ELR (cell line): ENCODE measurements at places on chromosomes 3 and 15.

DNA sequence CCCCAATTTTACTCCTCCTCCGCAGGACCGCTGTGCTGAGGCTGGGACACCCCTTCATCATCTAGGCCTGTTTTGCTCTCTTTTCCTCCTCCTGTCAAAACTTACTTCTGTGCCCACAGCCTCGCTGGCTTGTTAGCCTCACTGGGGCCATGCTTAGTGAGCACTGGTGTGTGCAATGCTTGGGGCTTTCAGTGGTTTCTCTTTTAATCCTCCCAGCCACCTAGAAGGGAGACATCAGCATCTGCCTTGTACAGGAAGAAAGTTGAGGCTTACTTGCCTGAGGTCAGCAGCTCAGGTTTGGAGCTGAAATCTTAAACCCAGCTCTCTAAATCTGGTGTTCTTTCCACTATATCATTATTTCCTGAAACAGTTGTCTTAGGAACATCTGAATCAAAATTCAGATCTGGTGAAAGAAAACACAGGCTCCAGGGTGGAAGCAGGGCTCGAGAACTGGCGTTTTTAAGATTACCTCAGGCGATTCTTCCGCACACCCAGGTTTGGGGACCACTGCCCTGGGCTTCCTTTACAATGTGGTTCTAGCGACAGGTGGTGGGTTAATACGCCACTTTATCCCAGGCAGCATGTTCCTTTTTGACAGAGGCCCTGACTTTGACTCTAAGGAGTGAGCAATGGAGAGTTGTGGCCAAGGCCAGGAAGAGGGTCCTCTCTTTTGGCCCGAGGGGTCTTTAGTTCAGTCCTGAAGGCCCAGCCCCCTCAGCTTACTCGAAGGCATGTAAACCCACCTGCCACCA is 3.8 kb downstream of the THSD4 start:
- DNase-seq = no peak

- DNase-seq = no peak
Observed at GRCh38 chr3:134638385-134639030, 12.3 kb downstream of the KY start.

DNA sequence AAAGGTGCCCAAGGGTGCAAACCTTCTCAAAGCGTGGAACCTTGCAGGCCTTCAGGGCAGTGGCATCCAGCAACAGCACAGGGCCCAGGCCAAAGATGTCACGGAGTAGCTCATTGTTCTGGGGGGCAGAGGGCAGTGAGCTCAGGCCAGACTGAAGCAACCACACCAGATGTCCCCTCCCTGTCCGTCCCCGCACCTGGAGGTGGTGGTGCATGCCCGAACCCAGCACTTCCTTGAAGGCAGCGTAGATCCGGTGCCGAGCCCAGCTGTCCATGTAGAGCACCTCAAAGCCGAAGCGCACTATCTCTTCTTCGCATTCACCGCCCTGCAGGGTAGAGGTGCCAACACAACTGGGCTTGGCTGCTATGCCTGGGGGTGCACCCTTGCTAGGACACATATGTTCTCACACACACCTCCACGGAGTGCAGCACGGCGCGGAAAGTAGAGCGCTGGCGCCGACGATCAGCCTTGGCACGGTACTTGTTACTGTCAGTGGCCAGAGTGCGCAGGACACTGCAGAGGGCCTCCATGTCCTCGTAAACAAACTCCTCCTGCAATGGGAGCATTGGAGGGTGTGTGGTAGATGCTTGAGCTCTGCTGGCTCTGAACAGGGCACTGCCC is 3.7 kb downstream of the IFRD2 start:
- no peak for DNase-seq

DNA sequence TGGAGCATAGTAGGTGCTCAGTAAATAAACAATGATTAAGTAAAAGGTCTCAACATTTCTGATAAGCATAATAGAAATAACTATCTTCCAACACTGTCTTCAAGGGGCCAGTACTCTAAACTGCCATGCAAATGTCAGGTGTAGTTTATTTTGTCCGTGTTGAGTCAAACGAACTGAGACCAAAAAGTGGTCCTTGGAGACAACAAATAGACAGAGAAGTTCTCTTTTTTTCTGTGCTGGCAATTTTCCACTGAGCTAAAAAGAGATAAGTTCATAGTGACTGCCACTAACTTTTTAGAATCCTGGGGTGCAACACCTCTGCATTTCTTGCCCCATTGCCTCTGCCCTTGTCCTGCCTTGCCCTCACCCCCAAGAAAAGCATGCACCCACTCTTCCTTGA is 14.7 kb upstream of the MBNL1 start:
- no peak for DNase-seq
